Omental fat pad (tissue), 4 donors: ENCODE measurements at places on chromosomes 3 and 15.

- no peak for DNase-seq
These were observed 57.0 kb downstream of the BOC start for GRCh38 chr3:113268311-113268710.

DNA sequence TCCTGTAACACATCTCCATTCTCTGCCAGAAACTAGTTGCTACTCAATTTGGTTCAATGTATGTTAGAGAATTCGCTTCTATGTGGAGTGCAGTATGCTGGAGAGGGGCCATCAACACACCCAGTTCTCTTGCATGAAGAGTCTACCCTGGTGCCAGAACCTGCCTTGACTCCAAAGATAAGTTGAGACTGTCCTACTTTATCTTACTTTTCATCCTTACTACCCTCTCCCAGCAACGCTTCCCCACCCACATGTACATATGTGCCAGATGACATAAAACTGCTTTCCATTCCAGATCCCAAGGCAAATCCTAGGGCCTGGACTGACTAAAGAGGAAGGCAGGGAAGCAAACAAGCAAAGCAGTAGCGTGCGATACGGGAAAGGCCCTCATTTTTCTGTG is 442.6 kb upstream of the THRB start:
- no peak for DNase-seq

DNA sequence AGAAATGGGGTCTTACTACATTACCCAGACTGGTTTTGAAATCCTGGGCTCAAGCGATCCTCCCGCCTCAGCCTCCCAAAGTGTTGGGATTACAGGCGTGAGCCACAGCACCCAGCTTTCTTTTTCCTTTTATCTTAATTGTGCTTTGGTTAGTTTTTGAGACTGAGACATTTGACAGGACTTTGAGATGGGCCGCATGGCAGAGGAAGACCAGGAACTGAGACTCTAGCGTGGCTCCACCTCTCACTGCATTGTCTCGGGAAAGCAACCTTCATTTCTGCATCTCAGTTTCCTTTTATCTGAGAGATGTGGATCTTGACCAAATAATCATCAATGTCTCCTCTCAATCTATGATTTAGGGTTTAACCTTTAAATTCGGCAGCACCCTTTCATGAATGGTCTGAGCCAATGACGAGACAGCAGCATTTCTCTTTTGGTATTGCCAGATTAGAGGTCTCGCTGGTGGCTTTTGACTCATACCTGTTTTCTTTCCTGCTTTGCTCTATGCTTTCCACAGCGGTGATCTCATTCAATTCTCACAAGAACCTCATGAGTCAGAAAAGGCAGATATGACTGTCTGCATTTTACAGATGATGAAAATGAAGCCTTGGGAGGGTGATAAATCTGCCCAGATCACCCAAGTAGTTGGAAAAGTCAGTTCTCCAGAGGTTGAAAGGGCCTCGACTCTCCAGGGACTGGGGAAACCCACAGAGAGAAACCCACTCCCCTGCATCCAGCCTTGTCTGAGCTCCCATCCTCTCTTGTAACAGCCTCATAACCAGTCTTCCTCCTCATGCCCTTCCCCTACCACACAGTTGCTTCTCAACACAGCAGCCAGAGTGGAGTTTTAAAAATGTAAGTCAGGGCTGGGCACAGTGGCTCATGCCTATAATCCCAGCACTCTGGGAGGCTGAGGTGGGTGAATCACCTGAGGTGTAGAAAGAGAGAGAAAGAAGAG is 84.8 kb upstream of the FOXB1 start:
- DNase-seq: no peak

GRCh38 chr15:85534031-85534430 is 153.6 kb downstream of the AKAP13 start:
- no peak for DNase-seq
